ENCODE measurements at places on chromosomes 7 and 10.

- no peak for DNase-seq
These were observed 96.2 kb upstream of the FGFR2 start for GRCh38 chr10:121694327-121694965.

GRCh38 chr10:29804025-29804852, 169.5 kb upstream of the SVIL start:
- DNase-seq: peak; percentile 87

GRCh38 chr7:53110425-53110824, 75.0 kb downstream of the POM121L12 start:
- no peak for DNase-seq

DNA sequence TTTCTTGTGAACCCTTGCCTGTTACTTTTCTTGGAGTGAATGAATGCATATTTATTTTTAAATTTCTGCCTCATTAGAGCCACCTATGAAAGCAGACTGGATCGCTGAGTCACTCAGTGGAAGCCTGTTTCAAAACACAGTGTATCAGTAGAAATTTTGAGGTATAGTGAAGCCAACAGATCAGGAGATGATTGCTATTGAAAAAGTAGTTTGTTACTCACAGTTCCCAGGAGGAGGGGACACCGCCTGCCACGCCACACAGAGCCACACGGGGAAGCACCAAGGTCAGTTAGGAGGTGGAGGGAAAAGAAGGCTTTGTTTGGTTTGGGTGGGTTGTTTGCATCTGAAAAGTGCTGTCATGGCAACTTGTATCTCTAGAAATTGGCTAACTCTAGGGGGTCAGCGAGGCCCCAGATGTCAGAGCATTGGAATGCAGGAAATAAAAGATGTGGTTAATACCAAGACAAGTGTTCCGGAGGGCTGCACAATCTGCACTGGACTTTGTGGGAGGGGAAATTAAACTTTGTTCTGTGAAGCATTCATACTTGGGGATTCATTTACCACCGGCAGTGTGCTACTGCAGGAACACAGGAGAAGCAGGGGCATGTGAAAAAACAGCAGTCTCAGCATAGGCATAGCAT, 106.4 kb upstream of the SDK1 start:
- DNase-seq: no peak

GRCh38 chr10:11863353-11864109, 40.4 kb downstream of the PROSER2 start:
- no peak for DNase-seq

DNA sequence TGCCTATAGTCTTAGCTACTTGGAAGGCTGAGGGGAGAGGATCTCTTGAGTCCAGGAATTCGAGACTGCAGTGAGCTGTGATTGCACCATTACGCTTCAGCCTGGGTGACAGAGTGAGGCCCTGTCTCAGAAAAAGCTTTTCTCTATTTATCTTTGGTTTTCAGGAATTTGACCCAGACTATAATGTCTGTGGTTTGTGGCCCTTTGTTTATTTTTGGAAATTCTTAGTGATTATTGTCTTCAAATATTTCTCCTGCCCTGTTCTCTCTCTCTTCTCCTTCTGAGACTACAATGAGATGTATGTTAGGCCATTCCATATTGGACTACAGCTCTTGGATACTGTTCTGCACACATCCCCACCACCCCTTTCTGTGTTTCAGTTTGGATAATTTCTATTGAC, 4.7 kb downstream of the MUC12 start:
- DNase-seq: no peak

DNA sequence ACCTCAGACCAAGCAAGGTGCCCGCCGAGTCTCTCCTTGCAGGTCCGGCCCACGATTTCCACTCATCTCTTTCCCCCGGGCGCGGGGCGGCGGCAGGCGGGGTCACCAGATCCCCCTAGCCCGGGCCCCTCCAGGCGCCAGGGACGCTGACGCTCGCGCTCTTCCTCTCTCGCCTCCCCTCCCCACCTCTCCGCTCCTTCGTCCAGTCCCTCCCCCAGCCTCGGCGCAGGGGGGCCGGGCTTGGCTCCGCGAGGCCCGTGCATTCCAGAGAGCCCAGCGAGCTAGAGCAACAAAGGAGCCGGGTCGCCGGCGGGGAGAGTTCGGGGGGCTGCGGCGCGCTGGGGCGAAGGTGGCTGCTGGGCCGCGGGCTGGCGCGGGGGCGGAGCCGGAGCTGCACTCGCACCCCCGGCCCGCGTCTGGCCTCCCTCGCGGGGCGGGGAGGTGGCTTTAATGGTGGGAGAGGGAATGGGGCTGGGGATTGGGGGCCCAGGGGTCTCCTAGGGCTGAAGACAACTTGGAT, at the start of gene SMO:
Gene SMO (plus strand): TSS at position 262 of the 520 bp plus-strand sequence. CDS start 519 bp downstream, outside the sequence.
- no peak for DNase-seq

DNA sequence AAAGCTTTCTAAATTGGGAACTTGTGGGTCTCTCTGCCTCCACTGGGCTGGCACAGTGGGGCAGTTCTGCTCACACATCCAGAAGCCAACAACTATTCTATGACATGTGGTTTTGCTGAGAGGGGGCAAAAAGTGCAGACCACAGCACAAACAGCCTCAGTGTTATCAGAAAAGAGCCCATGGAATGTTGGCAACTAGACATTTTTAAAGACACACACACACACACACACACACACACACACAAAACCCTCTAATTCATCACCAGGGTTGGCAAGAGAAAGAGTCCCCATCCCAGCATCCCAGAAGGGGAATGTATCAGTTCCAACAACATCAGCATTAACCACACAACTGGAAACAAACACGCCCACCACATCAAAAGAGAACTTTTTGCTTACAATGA, 117.1 kb downstream of the FGFR2 start:
- no peak for DNase-seq

GRCh38 chr7:36686499-36686898, 37.8 kb downstream of the AOAH start:
- DNase-seq: no peak

DNA sequence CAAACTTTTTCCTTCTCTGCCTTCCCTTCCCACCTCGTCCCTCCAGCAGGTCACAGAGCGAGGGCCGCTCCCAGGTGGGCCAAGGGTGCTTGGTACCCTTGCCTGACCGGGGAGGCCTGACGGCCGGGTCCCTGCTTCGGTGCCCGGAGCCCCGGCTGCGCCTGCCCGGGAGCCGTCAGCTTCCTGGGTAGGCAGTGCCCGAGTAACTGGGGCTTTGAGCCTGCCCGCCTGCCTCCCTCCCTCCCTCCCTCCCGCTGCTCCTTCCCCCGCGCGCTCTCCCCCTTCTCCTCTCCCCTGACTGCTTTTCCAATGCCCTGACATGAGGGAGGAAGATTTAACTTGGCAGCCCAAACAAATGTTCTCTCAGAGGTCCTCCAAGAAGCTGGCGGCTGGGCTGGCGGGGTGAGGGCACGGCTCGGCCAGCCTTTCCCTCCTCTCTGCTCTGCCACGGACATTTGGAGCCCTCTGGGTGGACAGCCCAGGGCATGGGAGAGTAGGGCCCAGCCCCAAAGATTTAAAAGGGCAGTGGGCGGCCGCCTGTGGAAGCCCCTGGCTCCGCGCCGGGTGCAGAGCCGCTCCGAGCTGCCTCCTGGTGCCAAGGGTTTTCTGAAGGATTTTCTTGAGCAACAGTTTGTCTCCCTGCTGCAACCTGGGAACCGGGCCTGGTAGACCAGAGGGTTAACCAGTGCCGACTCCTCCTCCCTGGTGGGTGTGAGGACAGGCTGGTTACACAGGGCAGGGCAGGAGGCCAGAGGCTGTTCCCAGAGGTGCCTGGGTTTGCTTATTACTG, 2.0 kb downstream of the ZMIZ1 start:
- no peak for DNase-seq

DNA sequence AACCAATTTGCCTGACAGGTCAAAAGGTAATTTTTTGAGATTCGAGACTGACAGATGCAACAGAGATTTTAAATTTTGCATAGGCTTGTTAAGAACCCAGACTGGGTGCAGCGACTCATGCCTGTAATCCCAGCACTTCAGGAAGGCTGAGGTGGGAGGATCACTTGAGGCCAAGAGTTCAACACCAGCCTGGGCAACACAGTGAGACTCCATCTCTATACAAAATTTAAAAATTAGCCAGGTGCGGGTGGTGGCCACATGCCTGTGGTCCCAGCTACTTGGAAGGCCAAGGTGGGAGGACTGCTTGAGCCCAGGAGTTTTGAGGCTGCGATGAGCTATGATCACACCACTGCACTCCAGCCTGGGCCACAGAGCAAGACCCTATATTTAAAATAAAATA, 34.6 kb downstream of the AMZ1 start:
- no peak for DNase-seq

- DNase-seq: no peak
These were observed 52.2 kb downstream of the CPEB3 start for GRCh38 chr10:92238586-92239098.

GRCh38 chr10:110655320-110655719, 11.2 kb downstream of the RBM20 start:
- no peak for DNase-seq

GRCh38 chr10:118551535-118552100, 43.8 kb downstream of the PRLHR start:
- no peak for DNase-seq

DNA sequence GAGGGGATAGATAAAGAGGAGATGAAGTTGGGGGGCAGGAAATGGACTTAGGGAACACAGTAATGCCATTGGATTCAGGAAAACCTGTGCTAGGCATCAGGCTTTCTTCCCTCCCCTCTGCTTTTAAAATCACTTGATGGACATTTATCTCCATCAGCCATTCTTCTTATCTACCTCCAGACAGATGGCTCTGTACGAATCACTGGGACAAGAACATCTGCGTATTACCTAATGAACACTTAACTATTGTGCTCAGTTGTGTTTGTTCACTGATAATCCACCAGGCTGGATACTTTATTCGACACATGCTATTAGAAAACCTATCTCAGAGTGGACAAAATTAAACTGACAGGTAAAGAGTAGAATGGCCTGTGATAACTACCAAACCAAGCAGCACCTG, 40.0 kb downstream of the TNKS2 start:
- no peak for DNase-seq

DNA sequence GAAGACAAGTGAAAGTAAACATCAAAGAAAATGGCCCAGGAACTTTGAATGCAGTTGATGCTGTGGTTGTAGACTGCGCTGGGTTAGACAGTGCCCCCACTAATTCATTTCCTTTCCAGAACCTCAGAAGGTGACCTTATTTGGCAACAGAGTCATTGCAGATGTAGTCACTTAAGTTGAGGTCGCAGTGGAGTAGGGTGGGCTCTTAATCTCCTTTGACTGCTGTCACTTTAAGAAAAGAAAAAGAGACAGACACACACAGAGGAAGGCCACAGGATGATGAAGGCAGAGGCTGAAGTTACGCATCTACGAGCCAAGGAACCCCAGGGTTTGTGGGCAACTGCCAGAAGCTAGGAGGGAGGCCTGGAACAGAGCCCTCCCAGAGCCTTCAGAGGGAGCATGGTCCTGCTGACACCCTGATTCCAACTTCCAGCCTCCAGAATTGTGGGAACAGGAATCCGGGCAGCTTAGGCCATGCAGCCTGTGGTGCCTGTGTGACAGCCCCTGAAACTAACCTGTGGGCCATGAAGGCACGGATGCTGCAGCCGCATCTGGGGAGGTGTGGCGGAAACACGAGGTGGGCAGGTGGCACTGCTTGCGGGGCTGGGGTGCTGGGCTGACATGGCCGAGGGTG, 107.6 kb downstream of the PRKAG2 start:
- DNase-seq: no peak

GRCh38 chr7:19024261-19024660, 93.2 kb downstream of the TWIST1 start:
- no peak for DNase-seq

DNA sequence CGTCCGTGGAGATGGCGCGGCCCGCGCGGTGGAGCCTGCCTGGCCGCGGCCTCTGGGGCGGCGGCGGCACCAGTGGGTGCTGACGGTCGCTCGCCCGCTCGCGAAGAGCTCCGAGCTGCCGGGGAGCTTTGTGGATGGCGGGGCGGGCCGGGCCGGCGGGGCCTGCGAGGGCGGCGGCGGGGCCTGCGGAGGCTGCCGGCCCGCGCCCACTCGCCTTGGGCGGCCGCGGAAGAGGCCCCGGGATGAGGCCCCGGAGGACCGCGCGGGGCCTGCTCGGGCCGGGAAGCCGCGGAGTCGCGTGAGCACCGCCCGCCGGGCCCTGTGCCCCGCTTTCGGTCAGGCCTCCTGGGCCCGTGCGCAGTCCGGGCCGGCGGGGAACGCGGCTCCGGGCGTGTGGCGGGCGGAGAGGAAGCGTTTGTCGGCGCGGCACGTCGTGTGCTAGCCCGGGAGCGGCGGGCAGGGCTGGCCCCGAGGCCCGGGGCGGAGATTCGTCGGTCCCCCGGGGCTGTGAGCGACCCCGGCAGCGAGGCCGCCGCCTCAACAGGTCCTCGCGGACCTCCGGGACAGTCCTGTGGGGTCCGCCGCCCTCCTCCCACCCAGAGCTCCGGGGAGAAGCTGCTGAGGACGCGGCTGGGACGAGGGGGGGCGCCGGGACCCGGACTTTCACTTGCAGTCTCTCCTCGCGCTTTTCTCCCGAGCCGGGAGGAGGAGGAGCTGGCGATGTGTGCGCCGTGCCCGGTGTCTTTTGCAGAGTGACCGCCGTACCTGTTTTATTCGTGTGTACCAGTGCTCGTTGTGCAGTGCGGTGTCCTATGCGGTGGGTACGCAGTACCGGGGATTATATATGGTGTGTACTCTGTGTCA, 578 bp downstream of the ZMYND11 start:
- DNase-seq: no peak

Measured in HS-27A (cell line).